ENCODE measurements at places on chromosomes 4 and X.

- DNase-seq, result peak; percentile 12
These were observed 42.3 kb upstream of the FAT1 start for GRCh38 chr4:186765673-186766546.

- no peak for DNase-seq
These were observed 39.2 kb downstream of the FAM241A start for GRCh38 chr4:112184438-112184837.

GRCh38 chr4:74944354-74944793 lies 11.5 kb downstream of the PARM1 start:
- peak; percentile 11 for DNase-seq

GRCh38 chrX:29535212-29536162 lies 679.9 kb upstream of the MAGEB2 start:
- no peak for DNase-seq

- DNase-seq, result no peak
These were observed 265.3 kb downstream of the GRIA3 start for GRCh38 chrX:123449335-123449734.

DNA sequence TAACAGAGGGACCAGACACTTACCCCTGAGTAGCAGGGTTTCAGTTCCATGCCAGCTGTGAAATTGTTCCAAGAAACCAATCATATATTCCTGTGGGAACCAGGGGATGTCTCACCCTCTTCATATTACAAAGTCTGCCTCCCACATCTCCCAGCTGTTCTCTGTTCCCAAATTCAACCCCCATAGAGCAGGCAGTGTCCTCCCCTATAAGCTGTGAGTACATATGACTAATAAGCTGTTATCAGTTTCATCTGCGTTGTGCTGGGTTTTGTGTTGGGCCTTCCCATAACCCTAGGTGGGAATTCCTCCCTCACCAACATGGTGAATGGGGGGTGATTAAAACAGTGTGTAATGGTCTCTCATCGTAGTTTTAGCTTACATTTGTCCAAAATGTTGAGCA lies 41.0 kb downstream of the CEP44 start:
- DNase-seq, result no peak

DNA sequence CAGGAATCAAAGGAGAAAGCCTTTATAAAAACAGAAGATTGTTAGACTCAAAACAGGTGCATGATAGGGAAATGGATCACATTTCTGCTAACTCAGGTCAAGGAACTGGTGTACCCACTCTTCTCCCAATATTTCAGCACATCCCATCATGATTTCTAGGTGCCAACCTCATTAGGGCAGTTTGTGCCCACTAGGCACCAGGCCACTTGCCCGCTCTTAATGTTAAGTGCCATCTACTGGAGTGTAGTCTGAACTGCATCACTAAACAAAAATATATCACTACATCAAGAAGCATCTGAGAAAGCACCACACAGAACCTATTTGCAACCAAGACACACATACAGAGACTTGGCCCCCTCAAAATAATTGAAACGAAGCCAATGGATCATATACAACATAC lies 140.4 kb upstream of the GRID2 start:
- no peak for DNase-seq

DNA sequence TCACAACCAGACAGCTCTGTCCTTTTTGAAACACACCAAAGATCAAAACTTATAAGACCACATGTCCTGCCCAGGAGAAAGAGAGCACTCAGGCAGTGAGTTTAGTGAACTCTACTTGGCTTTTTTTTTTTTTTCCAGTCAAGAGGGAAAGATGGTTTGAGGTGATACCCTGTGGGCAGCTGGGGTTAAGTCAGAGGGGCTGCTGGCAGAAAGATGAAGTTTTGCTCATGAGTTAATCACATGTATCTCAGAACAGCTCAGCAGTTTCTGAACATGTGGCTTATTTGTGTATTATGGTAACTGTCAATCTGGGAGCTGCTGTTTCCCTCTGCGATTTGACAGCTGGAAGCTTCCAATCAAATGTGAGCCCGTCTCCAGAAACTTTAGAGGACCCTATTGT lies 56.4 kb upstream of the MAP3K15 start:
- no peak for DNase-seq

- no peak for DNase-seq
These were observed 32.7 kb downstream of the CCDC149 start for GRCh38 chr4:24880186-24880585.

GRCh38 chr4:158770671-158771070 lies 1.8 kb downstream of the FNIP2 start:
- DNase-seq, result no peak

- DNase-seq, result no peak
These were observed 26.5 kb upstream of the CHRNA9 start for GRCh38 chr4:40308528-40309122.

- no peak for DNase-seq
These were observed 124.8 kb downstream of the SNCA start for GRCh38 chr4:89712141-89712540.

DNA sequence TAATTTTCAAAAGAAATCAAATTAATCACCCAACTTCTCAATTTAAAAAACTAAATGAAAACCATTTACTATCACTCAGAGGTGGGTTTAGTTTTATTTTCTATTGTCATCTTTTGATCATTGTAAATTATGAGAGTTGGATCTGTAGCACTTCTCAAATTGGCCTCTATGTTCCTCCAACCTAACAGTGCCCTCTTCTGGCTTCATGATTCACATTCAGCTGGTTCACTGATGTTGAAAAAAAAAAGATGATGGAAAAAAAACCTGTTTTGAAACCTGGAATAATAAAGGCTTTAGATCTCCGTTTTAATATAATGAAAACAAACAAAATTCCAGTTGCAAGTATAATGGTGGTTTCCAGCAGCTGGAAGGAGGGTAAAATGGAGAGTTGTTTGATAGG lies 2.4 kb upstream of the NBDY start:
- peak; percentile 4 for DNase-seq

DNA sequence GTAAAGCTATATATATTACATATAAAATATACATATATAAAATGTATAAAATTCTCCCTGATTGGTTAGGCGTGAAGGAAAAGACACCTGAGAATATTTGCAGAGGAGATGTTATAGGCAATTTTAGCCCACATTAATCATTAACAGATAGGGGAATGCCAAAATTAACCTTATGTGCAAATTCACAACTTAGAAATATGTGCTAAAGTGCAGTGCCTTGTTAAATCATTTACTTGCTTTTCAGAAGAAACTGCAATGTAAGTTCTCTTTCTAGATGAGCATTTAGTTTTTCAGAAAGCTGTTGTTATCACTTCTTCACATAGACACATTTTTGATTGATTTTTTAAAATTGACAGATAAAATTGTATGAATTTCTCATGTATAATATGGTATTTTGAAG lies 5.6 kb downstream of the TASL start:
- DNase-seq, result peak; percentile 9

DNA sequence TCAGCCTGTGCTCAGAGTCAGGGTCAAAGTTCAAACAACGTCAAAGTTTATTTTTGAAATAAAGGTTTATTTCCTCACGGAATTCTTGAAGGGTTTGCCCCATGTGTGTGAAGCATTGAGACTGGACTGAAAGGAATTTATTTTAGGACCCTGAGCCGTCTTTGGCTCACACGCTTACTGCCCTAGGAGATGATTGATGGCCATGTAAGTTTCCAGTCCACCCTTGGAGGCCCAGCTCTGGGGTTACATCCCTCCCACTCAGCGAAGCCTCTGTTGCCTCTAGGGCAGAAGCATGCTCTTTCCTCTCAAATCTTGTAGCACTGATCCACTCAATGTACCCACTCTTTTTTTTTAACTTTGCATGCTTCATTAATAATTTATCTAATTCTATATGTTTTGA lies 4.5 kb upstream of the NHSL2 start:
- DNase-seq, result no peak

DNA sequence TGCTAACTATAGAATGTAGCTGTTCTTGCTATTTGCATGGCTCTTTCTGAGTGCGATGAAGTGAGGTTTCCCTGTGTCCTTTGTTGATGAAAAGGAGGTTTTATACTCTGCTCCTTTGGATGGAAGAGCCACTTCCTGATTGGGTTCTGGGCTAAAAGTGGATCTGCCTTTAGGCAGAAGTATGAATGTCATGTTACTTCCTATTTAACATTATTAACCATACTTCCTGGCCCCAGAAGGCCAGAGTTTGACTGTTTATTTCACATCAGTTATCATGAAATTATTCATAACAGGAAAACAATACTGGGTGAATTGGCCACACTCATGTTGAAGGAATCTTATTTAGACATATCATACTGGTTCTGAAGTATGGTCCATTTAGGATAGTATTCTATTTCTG lies 386.2 kb downstream of the PCDH7 start:
- DNase-seq, result no peak

GRCh38 chr4:18388039-18388438 lies 366.5 kb upstream of the LCORL start:
- no peak for DNase-seq

DNA sequence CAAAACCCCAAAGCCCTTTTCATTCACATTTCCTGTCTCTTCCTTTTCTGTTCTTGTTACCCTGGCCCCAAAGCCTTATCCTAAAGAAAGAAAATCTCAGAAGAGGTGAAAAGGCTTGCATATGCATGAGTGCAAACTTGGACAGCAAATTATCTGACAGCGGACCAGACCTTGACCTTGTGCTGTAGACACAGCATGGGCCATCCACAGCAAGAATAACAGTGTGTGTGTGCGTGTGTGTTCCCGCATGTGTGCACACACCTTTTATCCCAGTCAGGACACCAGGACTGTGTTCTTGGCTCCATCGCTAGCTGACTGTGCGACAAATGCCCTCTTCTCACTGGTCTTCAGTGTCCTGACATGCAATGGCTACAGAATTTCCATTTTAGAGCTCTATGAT lies 35.3 kb downstream of the ZBTB49 start:
- DNase-seq, result no peak

DNA sequence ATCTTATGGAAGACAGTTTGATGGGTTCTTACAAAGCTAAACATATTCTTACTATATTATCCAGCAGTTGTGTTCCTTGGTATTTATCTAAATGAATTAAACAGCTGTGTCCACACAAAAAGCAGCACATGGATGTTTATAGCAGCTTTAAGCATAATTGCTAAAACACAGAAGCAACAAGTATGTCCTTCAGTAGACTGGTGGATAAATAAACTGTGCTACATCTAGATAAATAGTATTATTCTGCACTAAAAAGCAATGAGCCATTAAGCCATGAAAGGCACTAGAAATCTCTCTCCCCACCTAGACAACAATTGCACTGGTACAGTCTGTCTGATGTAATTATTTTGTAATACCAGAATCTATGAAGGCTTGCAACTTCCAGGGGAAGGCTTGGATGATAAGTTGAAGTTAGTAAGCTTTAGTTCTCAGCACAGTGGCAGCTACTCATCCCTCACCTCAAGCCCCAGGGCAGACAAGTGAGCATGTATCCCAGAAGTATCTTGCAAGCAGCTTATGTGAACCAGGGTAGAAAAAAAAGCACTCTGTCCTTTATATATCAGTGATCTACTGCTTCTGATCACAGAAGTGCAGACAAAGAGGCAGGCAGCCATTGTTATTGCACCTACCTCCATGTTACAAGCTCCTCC lies 36.9 kb downstream of the WDR17 start:
- no peak for DNase-seq

GRCh38 chrX:42577936-42578470 lies 200.0 kb downstream of the PPP1R2C start:
- peak; percentile 11 for DNase-seq

GRCh38 chr4:86918539-86919072 lies 16.2 kb upstream of the AFF1 start:
- DNase-seq, result no peak

DNA sequence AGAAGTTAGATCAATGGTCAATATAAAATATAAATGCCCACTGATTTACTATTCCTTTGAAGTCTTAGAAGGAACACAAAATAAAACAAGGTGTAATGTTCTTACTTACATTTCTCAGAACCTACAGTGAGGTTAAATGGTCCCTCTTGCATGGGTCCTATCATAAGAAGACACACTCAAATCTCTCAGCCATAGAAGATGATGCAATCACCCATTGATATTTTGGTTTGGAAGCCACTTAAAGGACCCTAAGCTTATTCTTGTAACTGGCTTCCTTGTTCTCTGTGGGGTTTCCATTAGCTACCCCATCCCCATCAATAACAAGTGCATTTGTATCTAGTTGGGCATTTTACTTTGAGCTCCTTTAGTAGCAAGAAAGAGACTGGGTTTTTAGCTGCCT lies 15.1 kb downstream of the REELD1 start:
- no peak for DNase-seq

- DNase-seq, result no peak
These were observed 43.1 kb downstream of the BTC start for GRCh38 chr4:74751247-74751646.

- DNase-seq, result no peak
These were observed 3.1 kb downstream of the IL1RAPL1 start for GRCh38 chrX:28590396-28590795.

DNA sequence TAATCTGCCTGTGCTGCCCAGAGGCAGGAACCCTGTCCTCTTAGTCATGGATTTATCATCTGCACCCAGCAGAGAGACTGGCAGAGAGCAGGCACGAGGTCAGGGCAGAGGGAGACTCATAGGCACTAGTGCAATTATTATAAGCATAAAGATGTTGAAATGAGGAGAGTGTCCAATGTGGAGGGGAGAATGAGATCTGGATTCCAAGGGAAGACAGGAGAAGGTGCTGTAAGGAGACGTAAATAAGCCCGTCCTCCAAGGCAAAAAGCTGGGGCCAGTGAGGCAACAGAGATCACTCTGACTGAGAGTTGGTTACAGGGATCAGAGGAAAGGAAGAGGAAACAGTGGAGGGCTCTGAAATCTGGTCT lies 406.2 kb downstream of the MAPK10 start:
- DNase-seq, result no peak

DNA sequence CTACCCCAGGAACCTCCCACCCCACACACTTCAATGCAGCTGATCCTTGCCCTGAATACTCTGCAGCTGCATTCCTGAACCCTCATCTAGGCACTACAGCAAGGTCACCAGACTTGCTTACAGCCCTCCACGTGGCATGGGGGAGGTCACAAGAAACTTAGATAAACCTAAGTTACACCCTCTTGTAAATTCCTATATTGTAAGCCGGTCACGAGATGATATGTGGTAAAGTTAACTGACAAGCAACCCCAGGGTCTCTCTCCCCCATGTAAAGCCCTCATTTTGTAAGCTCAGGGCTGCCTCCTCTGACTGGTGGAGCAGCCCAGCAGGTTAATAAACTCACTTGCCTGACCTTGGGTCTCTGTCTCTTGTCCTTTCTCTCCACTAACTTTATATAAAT lies 570.7 kb downstream of the PCDH7 start:
- no peak for DNase-seq

DNA sequence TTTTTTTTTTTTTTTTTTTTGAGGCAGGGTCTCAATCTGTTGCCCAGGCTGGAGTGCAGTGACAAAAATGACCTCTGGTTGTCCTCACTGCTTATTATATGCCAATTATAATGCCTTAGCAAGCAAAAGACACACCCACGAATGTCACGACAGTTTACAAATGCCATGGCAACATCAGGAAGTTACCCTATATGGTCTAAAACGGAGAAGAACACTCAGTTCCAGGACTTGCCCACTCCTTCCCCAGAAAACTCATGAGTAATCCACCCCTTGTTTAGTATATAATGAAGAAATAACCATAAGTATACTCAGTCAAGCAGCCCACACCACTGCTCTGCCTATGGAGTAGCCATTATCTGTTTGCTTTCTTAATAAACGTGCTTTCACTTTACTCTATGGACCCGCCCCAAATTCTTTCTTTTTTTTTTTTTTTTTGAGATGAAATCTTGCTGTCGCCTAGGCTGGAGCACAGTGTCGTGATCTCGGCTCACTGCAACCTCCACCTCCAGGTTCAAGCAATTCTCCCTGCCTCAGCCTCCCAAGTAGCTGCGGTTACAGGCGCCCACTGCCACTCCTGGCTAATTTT lies 106.2 kb downstream of the SMIM20 start:
- DNase-seq, result no peak

Data from HuH-7 (cell line).